ENCODE measurements at places on chromosomes 12 and 14.

- peaks cover 2% of the 10 kb centered on the region for H3K4me1 ChIP-seq
- H3K27me3 ChIP-seq, result no peaks in the 10 kb centered on the region
- H3K36me3 ChIP-seq, result peaks cover 23% of the 10 kb centered on the region
- peak overlapping the region; percentile 3 for H3K27ac ChIP-seq
- no peak for DNase-seq
- no peak overlapping the region for H3K4me3 ChIP-seq
These were observed 10.4 kb downstream of the TMEM229B start for GRCh38 chr14:67477926-67478799.

DNA sequence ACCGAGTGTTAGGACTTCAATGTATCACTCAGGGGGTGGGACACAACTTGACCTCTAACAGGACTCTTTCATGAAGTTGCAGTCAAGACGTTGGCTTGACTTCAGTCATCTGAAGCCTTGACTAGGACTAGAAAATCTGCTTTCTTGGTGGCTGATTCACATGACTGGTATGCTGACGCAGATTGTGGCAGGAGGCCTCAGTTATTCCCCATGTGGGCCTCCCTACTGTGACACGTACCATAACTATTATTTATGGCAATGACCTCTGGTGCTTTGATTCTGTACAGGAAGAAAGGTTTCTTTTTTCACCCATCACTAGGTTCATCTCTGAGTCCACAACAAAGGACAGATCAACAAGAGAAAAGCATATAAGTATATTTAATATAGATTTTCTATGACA, 270.4 kb downstream of the NEDD1 start:
- no peaks in the 10 kb centered on the region for H3K4me1 ChIP-seq
- peaks cover 2% of the 10 kb centered on the region for H3K27me3 ChIP-seq
- DNase-seq, result no peak
- H3K36me3 ChIP-seq, result no peaks in the 10 kb centered on the region
- H3K27ac ChIP-seq, result no peak overlapping the region

DNA sequence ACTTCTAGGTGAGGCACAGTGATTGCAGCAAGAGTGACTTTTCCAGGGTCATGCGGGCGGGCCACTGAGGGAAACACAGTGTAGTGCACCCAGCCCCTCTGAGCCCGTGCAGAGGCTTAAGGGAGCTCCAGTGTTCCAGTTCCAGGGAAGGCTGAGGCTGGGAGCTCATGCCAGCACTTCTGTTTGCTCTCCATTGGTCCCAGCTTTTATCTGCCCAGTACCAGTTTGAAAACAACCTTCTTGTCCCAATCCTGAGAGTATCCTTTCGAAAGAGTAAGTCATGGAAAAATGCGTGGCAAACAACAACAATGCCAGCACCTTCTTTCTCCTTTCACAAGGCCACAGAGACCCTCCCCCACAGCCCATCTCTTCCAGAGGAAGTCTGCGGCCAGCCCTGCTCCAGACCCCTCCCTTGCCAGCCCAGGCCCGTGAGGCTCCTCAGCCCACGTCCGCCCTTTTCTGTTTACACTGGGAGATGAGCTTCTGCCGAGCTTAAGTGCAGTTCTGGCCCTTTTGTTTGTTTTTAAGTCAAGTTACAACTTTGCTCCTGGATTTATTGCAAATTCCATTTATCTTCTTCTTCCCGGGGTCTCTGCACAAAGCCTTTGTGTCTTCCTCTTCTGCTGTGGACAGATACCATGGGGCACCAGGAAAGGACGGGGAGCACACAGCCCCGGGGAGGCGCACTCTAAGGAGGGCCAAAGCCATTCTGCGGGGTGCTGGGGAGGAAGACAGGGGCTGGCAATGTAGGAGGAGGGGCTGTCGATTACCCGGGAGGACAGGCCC, 185.6 kb downstream of the ZFP36L1 start:
- peaks cover 6% of the 10 kb centered on the region for H3K36me3 ChIP-seq
- H3K27me3 ChIP-seq, result no peaks in the 10 kb centered on the region
- no peak for DNase-seq
- no peak overlapping the region for H3K27ac ChIP-seq
- H3K4me3 ChIP-seq, result no peak overlapping the region

GRCh38 chr14:74504874-74505720, 11.5 kb downstream of the ISCA2 start:
- no peak overlapping the region for H3K4me3 ChIP-seq
- H3K27me3 ChIP-seq, result peaks cover 4% of the 10 kb centered on the region
- DNase-seq, result no peak
- H3K27ac ChIP-seq, result no peak overlapping the region
- peaks cover under 1% of the 10 kb centered on the region for H3K36me3 ChIP-seq
- peaks cover 18% of the 10 kb centered on the region for H3K4me1 ChIP-seq

DNA sequence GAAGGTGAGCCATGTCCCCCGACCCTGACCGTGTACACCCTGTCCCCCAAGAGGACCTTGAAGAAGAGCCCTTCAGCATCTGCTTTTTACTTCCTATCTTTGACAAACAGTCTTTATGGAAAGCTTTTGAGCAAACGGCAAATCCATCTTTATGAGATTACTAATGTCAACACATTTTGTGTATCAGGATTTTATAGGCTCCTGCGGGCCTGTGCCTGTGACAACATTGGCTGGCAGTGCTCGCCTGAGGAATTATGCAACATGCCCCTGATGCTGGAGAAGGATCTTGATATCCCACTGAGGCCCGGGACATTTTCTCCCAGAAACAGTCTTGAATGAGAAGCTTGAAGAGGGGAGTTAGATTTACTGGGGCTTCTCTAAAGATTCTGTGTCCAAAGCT, 416.5 kb downstream of the NRXN3 start:
- DNase-seq, result no peak
- H3K27ac ChIP-seq, result no peak overlapping the region
- H3K27me3 ChIP-seq, result peaks cover 4% of the 10 kb centered on the region

DNA sequence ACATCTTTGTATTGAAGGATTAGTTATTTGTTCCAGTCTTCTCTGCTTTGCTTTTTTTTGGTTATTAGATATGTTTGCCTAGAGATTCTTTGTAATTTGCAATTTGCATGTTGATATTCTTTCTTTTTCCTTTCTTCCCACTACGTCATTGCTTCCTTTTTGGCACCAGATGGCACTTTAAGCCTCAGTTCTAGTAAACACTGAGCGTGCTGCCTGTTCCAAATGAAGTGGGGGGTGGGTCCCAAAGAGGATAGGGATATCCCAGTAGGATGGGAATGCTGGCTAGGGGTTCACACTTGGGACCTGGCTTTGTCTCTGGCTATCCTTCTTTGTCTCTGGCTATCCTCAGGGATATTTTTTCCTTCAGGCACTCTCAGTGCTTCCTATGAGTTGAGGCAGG, 17.0 kb downstream of the EAPP start:
- no peaks in the 10 kb centered on the region for H3K4me1 ChIP-seq
- H3K4me3 ChIP-seq, result no peak overlapping the region
- no peak for DNase-seq
- H3K27ac ChIP-seq, result no peak overlapping the region

GRCh38 chr14:90451443-90451842, 54.6 kb downstream of the CALM1 start:
- no peak overlapping the region for H3K27ac ChIP-seq
- no peak overlapping the region for H3K4me3 ChIP-seq
- H3K4me1 ChIP-seq, result peaks cover 4% of the 10 kb centered on the region
- H3K36me3 ChIP-seq, result no peaks in the 10 kb centered on the region
- DNase-seq, result no peak
- peaks cover 13% of the 10 kb centered on the region for H3K27me3 ChIP-seq

DNA sequence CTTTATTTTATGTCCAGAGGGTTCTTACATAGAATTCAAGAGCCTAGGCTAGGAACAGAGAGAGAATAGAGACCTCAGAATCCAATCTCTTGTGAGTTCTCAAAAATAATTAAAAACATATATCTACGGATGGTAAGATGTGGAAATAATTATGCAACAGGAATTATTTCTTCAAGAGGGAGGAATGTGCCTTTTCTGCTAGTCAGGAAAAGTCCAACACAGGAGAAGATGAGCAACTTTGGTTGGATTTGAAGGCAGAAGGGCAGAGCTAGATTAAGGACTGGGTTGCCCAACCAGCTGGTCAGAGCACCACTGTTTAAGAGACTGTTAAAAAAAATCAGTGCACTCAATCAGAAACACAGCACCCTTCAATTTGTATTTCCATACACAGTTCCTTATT, 365.5 kb downstream of the ETNK1 start:
- no peaks in the 10 kb centered on the region for H3K36me3 ChIP-seq
- no peak overlapping the region for H3K27ac ChIP-seq
- no peak for DNase-seq
- no peaks in the 10 kb centered on the region for H3K27me3 ChIP-seq

DNA sequence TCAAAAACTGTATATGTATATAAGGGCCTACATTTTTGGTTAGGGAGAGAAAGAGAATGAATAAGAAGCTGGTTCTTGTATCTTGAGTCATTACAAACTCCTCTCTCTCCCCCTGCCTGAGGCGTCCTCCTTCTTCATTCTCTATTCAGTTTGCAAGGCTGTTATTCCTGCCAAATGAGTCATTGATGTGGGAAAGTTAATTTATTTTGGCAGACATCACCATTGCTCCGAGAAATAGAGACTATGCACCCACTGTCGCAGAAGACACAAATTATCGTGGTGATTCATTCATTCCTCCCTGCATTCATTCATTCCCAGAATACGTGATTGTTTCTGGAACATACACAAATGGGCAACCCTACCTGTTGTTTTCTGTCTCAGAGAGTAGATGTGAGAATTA, 112.5 kb upstream of the MED13L start:
- no peak overlapping the region for H3K27ac ChIP-seq
- H3K36me3 ChIP-seq, result no peaks in the 10 kb centered on the region
- no peak for DNase-seq
- H3K4me1 ChIP-seq, result peaks cover 2% of the 10 kb centered on the region
- no peak overlapping the region for H3K4me3 ChIP-seq
- H3K27me3 ChIP-seq, result no peaks in the 10 kb centered on the region

- no peak for DNase-seq
- no peak overlapping the region for H3K27ac ChIP-seq
- no peak overlapping the region for H3K4me3 ChIP-seq
- H3K36me3 ChIP-seq, result peaks cover 1% of the 10 kb centered on the region
- H3K27me3 ChIP-seq, result peaks cover 2% of the 10 kb centered on the region
These were observed 280.3 kb downstream of the BCAT1 start for GRCh38 chr12:24668563-24668962.

DNA sequence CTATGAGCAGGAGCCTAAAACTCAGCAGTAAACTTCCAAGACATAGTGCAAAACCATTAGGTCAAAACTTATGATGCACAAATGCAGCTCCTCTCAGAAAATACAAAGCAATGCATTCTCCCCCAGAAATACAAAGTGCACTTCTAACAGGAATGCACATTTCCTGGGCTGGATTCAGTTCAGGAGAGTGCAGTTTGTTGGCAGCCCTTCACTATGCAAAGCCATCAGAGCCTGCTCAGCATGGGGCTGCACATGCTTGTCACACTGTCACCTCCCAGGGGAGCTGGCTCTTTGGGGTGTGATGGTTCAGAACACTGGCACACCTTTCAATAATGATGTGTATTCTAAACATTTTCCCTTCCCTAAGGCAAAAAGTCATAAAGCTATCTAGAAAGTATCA, 110.4 kb downstream of the KCNK10 start:
- H3K27ac ChIP-seq, result no peak overlapping the region
- peaks cover 9% of the 10 kb centered on the region for H3K27me3 ChIP-seq
- H3K36me3 ChIP-seq, result no peaks in the 10 kb centered on the region
- H3K4me3 ChIP-seq, result no peak overlapping the region
- DNase-seq, result no peak

DNA sequence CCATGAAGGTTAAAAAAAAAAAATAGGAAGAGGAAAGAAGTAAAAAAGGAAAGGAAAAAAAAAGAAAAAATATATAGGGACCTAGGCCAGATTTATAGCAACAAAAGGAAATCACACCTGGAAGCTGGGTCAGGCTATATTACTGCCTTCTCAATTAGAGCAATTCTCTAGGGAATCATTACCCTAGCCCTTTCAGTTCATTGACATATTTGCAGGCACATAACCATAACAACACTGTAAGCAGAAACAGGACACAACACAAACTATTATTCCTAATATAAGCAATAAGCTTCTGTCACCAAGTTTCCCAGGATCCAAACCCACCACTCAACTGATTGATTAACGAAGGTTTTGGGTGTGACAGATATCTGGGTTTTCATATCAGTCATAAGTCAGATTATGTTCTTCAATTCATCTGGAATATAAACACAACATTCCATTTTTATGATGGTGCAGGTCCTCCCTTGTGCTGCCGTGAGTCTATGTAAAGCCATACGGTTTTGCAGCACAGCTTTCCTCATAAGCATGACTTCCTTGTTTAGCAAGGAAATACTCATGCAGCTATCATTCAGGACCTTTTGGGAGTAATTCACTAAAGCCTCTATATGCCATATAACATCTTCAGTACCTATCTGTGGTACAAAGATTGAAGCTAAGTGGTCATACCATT, 4.2 kb downstream of the PCNX4 start:
- H3K4me1 ChIP-seq, result peaks cover 32% of the 10 kb centered on the region
- DNase-seq, result no peak
- H3K4me3 ChIP-seq, result no peak overlapping the region
- peak overlapping the region; percentile 2 for H3K27ac ChIP-seq

DNA sequence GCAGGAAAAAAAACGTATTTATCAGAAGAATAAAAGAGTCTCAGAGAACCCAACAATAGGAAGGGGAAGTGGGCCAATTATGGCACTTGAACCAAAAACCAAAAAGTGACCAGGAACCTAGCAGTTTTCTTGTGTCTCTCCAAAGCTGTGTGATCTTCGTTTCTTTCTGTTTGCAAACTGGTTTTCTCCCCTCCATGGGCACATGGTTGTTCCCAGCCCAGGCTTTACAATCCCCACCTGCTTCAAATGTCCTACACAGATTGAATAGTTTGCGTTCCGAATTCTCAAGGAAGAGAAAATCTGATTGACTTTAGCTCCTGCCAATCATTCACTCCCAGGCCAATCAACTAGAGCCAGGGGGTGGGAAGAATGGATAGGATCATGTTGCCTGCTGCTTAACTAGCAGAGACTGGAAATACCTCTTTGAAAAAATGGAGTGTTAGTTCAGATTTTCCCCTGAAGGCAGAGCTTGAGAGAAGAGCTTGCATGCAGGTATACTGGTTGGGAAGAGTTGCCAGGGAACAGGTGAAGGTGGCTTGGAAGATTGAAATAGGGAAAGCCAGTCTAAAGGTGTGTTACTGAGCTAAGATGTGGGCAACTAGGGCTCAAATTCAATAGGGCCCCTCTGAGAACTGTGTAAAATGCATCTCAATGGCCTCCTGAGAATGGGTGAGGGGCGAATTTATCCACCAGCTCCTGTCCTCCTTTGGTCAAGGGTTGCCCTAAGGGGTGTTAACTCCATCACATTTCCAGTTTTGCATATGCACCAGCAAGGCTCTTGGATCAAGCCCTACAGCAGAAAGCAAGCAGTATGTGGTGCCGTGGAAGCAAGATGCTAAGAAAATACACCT, 106.4 kb upstream of the SRRM4 start:
- no peaks in the 10 kb centered on the region for H3K4me1 ChIP-seq
- H3K36me3 ChIP-seq, result no peaks in the 10 kb centered on the region
- peaks cover 2% of the 10 kb centered on the region for H3K27me3 ChIP-seq
- no peak overlapping the region for H3K4me3 ChIP-seq

DNA sequence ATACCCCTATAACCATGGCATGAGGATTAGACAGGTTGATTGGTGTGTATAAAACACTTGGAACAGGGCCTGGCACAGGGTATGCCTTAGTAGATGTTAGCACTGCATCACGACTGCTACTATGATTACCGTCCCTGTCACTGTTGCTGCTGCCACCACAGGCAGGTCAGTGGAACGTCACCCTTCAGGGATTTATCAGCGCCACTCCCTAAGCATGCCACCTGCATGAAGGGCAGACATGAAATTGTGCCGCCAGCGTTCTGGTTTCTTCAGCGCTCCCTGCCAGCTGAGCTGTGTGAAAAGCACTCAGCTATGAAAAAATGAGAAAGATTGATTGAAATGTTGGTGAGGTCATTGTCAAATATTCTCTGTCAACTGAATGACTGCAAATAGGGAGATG, 477.0 kb downstream of the DPF3 start:
- peaks cover 8% of the 10 kb centered on the region for H3K4me1 ChIP-seq
- peak; percentile 19 for DNase-seq
- H3K36me3 ChIP-seq, result peaks cover 1% of the 10 kb centered on the region
